Calu3 (cell line): ENCODE measurements at places on chromosomes 11 and 22.

DNA sequence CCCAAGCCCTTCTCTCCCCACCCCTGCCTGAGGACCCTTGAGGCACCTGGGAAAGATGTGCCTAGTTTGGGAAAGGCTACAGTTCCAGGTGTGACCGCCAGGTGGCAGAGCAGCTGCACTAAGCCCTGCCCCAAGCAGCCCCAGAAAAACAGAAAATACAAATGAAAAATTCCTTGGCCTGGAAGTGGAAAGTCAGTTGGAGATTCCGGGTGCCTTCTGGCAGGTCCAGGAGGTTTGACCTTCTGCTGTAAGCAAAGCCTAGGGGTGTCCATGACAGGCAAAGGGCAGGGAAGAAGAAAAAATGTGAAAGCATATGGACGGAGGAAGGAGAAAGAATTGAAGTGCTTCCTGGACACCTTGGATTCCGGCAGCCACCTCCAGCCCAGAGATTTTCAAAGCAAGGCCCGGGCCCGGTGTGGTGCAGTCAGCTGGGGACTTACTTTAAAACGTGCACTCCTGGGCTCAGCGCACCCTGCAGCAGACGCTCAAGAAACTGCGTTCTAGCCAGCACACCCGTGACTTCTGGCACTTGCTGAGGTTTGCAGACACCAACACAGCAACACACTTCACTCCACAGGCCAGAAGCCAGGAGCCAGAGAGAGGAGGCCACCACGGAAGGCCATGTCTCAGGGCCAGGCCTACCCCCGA lies 37.3 kb upstream of the SLC22A12 start:
- peak; percentile 63 for DNase-seq

DNA sequence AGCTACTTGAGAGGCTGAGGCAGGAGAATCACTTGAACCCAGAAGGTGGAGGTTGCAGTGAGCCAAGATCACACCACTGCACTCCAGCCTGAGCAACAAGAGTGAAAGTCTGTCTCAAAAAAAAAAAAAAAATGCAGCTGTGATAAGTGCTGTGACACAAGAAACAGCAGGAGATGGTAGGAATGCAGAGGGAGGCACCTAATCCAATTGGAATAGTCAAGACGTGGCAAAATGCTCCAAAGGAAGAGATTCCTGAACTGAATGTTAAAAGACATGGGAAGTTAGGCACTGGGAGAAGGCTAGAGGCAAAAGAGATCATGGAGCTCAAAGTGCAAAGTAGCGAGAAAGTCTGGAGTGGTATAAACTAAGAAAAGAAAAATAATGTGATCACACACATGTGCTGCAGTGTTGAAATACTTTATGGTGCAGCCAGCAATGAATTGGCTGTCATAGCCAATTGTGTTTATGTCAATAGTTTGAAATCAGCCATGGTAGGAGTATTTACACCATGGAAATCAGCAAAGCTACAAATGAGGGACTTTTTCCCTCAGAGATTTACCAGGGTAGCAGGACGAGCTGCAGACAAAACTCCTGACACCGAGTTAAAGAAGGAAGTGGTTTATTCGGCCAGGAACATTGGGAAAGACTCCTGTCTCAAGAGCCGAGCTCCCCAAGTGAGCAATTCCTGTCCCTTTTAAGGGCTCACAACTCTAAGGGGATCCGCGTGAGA lies 40.9 kb upstream of the LIPT2 start:
- DNase-seq = no peak

GRCh38 chr11:88179141-88179540 lies 3.9 kb upstream of the RAB38 start:
- peak; percentile 1 for DNase-seq

GRCh38 chr11:25793637-25794036 lies 538.3 kb upstream of the ANO3 start:
- DNase-seq = no peak

GRCh38 chr22:24087071-24087795 lies 76.1 kb downstream of the CABIN1 start:
- DNase-seq = no peak

DNA sequence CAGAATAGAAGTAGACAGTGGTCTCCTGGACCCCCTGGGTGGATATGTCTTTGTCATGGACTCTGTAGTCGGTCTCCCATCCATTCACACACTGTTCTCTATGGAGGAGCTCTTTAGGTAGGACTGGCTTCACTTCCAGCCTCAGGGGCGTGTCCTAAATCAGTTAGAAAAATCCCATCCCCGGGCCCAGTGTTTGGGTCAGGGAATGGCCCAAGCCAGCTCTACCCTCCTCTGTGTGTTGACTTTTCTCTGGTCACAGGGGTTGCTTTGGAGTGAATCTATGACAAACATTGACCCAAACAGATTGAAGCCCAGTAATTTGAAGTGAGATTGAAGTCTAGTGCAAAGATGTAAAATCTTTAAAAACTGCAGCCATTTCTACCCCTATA lies 34.0 kb downstream of the WEE1 start:
- no peak for DNase-seq

DNA sequence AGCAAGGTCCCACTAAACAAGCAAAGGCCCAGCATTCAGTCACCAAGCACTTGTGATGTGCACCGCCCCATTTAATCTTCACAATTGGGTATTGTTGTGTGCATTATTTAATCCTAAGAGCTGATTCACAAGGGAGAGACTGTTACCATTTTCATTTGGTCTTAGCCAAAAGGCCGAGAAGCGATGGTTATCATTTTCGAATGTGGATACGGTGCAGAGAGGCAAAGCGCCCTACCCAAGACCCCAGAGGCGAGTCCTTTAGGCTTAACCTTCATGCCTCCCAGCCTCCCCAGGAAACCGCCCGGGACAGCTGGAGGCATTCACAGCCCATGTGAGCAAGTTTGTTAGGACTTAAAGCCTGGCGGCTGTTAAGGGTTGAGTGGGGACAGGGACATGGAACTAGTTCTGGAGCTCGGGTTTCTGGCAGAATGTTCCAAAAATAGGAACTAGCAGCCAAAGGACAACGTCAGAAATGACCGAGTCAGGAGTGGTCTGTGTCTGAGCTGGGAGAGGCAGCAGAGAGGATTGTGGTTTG lies 13.0 kb upstream of the UPK3A start:
- no peak for DNase-seq

GRCh38 chr11:2820976-2821375 lies 64.6 kb downstream of the CDKN1C start:
- no peak for DNase-seq

DNA sequence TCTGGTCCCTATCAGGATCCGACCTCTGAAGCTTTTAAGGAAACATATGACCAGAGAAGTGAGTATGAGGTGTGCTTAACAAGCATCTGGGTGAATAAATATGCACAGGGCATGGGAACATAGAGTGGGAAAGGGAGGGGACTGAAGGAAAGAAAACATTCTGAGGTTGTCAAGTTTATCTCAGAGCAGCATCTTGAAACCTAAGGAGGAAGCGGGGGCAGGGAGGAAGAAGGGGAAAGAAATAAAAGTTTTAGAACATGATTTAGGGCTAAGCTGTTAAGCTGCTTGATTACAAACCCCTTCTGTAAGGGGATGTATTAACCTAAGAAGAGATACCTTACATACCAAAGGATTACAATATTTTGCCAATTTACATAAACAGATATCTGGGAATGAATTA lies 24.0 kb upstream of the SC5D start:
- no peak for DNase-seq

GRCh38 chr22:38187413-38188212 lies 6.0 kb upstream of the PLA2G6 start:
- DNase-seq = no peak

GRCh38 chr11:121310908-121311307 lies 18.3 kb downstream of the SC5D start:
- no peak for DNase-seq

- DNase-seq = peak; percentile 93
These were observed 1.5 kb upstream of the KLHDC7B start for GRCh38 chr22:50544078-50544745.

- no peak for DNase-seq
These were observed 24.8 kb upstream of the MTCH2 start for GRCh38 chr11:47667135-47667534.

- DNase-seq = no peak
These were observed 56.2 kb downstream of the SBF1 start for GRCh38 chr22:50418624-50419023.

DNA sequence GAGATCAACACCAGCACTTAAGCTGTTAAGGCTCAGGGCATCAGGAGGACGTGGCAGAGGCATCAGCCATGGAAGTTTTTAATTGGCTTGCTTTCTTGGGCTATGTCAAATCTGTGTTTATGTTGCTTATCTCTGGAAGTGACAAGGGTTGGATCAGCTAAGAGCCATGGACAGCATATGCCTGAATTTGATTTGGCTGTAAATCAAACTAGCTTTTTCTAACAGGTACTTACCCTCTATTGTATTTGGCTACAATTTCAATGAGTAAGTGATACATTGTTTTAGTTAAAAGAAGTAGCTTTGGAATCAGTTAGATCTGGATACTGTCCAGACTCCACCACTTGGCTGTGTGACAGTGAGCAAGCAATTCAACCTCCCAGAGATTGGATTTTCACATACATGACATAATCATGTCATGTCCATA lies 936.6 kb downstream of the OPCML start:
- DNase-seq = no peak

DNA sequence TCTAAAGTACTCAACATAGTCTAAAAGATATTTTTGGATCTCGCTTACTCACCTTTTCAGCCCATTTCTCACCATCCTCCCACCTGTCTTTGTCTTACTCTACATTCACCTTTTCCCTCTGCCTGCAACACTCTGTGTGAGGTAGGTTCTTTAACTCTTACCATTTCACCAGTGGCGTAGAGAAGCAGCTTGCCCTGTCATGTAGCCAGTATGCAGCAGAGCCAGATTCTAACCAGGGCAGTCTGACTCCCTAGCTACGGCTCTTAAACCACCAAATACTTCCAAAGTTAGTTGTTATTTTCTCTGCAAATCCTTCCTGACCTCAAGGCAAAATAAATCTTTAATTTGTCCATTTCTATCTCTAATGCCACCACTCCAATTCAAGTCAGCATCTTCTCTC lies 7.5 kb downstream of the ALG8 start:
- no peak for DNase-seq

GRCh38 chr11:133306019-133306418 lies 226.3 kb downstream of the OPCML start:
- DNase-seq = no peak

GRCh38 chr11:104784684-104785460 lies 113.4 kb downstream of the CASP12 start:
- DNase-seq = no peak

DNA sequence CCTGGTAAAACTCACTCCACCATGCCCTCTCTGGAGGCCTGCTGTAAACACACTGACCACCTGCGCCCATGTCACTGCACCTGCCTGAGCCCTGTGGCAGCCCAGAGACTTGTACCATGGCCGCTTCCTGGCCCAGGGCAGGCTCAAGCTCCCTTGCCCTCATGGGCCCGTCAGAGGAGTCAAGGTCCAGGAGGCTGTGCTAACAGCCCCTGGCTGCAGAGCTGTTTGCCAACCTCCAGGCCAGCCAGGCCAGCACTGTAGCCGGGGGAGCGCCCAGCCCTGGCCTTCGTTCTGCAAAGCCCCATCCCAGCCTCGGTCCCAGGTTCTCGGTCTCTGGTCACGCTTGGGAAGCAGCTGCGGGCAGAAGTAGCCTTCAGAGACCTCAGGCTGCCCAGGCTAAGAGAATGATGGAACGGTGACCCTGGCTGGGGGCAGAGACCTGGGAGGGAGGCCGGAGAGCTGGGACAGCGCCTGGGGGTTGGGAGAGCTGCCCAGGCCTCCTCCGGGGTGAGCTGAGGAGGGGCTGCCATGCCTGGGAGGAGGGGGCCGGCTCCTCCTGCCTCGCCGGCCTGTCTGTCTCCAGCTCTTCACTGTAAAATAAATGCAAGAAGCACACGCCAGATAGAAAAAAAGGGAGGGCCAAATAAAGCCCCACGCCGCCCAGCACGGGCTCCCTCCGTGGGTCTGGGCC lies 11.9 kb upstream of the TCF20 start:
- DNase-seq = no peak
